ENCODE measurements at places on chromosomes 7 and 10. TPM values are rescaled to one million over a fixed set of nuclear protein-coding genes. Genes with fewer than 3 reads are reported as not detected.

The GJD4 gene
- total RNA-seq = not detected

The SLC13A4 gene
- 0.14 TPM for total RNA-seq

The ZDHHC16 gene
- 55.1 TPM for total RNA-seq

The CTAGE15 gene
- total RNA-seq = 0.43 TPM

The CALCR gene
- total RNA-seq = 0.14 TPM
